ENCODE measurements at places on chromosomes 5 and 9.

- DNase-seq: no peak
Observed at GRCh38 chr5:157870837-157871834, 12.2 kb upstream of the CLINT1 start.

DNA sequence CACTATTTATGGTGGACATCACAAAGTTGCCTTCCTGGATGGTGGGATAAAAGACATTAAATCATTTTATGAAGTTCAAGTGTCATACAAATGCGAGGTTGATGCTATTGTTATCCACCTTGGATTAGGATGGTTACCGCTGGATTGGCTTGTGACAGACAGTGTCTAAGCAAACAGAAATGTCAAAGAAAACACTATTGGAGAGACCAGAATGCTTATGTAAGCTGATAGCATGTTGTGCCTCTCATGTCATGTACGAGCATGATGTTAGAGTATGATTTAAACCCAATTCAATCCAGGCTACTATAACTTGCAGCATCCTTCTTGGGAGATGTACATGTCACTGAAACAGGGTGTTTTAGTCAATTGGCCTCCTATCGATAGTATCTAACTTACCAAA, 178.8 kb upstream of the C9orf72 start:
- no peak for DNase-seq

DNA sequence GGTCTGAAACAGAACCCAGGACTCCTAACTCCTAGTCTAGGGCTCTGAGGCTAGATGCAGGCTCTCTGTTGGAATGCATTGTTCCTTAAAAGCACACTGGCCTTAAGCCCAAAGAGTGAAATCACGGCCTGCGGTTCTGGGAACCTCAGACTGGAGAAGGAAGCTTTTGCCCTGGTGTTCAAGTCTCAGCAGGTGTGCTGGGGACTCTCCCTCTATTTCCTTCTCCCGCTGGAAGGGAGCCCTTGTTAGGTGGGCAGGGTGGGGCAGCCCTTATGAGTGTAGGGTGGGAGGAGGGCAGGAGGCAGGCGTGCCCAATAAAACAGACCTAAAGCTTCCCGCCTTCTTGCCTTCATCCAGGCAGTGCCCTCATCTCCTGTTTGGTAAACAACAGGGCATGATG, 1.8 kb upstream of the PPARGC1B start:
- no peak for DNase-seq

GRCh38 chr9:8555762-8556500, 756.4 kb upstream of the DMAC1 start:
- no peak for DNase-seq

DNA sequence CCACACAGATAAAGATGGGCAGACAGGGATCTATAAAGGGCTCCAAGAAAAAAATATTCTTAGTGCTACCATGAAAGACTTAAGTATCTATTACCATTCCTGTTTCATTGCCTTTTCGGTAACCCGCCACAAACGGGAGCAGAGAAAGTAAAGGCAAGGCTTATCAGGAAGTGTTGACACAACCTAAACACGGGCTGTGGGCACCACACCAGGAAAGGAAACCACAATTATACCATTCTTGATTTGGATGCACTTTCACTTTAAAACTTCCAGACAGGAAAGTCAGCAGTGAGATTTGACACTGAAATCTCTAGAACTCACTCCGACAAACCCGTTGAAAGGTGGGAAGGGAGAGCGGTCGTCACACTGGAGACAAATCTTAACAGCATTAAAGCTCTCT, 6.5 kb downstream of the TLE1 start:
- no peak for DNase-seq

DNA sequence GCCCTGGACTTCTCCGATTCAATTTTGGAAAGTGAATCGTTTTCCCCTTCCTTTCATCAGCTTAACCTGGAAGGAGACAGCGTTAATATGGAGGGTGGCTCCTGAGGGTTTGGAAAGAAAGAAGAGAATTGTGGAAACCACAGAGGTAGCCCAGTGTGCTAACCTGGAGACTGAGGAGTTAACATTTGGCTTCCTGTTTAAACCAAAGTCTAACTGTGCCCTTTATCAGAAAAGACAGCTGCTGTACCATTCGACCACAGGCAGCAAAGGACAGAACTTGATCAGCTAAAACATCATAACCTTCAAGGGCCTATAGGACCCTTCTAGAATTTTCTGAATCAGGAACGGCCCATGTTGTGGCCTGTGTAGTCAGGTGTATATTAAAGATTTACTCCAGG, 735 bp downstream of the IDNK start:
- peak; percentile 6 for DNase-seq

- DNase-seq: no peak
Observed at GRCh38 chr5:6759401-6759800, 46.2 kb downstream of the TENT4A start.

DNA sequence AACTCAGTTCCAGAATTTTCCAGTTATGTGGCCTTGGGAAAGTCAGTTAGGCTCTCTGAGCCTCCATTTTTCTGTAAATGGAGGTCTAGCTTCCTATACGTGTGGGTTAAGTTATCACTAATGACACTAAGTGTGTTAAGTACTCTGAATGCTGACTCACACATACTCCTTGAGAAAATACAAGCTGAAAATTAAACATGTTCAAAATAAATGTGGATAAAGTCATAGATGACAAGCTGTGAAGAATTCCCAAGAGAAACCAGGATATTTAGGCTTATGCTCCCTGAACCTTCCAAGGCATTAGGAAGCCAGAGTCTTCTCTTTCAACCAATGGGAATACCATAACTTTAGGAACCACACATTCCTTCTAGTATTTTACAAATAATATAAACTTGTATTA, 58.1 kb downstream of the ABCA1 start:
- no peak for DNase-seq

DNA sequence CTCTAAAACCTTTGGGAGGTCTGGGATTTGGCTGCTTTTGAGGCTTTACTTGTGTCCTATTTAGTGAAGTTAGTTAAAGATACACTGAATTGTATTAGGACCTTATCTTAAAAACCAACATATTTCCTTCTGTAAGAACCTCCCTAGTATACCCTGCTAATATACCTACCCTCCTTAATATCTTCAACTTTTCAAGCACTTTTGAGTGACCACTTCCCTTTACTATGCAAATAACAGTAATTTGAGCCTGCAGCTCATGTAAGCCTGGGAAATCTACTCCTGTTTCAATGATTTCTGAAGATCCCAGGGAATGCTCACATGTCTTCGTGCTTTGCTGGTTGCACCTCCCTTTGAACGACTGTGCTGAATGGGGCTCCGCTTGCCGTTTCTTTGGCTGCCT, 358.5 kb downstream of the YTHDC2 start:
- DNase-seq: no peak

- no peak for DNase-seq
Observed at GRCh38 chr9:77802515-77803293, 154.6 kb upstream of the GNA14 start.

DNA sequence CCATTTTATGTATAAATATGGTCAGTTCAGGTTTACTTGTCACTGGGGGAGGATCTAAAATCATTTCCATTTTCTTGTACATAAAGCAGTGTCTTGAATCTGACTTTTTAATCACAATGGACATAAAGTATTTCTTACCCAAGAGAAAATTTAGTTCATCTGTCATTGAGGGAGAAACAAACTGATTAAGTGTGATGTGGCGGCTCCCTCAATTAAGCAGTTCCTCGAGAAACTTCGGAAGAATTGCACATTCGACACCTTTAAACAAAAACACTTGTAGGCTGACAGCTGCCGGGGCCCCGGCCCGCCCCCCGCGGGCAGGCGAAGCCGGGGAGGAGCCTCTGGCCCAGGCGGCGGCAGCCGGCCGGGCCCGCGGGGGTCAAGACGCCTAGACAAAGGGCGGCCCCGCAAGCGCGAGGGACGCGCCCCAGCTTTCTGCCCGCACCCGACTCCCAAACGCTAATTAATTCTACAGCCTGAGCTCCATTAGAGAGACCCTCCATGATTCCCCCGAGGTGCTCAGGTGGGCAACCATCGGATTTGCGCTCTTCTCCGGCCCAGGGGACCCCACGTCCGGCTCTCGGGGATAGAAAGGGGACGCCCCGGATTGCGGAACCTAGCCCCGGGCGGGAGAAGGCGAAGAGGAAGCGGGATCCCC, 750 bp downstream of the TRIM36 start:
- DNase-seq: no peak

- DNase-seq: no peak
Observed at GRCh38 chr5:143733665-143734455, 78.1 kb upstream of the HMHB1 start.

- no peak for DNase-seq
Observed at GRCh38 chr9:136339173-136339957, 12.0 kb downstream of the GPSM1 start.

DNA sequence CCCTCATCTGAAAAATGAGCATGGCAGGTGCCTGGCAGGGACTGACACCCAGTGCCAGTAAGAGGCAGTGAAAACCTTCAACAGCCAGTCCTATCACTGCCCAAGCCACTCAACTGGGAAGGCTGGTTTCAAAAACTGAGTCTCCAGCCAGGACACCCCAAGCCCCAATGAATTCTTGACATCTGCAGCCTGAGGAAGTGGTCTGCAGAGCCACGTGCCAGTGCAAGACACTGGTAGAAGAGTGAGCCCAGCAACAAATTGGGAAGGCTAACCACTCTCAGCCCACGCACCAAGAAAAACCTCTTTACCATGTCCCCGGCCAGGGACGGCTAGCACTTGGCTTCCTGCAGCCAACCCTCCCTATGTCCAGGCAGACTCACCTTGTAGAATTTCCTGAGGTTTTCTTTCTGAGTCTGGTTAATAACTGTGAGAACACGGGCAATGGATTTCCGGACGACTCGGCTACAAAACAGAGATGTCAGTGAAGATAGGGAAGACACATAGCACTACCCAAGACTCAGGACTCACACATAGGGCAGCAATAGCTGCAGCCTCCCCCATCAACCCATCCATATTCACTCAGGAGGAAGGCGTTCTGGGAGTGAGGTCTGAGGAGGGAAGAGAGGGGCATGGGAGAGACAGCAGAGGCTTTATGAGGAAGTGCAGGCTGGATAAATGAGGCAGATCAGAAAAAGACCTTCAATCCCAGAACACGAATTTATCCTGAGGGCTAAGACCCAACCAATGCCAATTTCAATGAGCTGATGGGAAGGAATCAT, 1.8 kb downstream of the RPL35 start:
- no peak for DNase-seq

- no peak for DNase-seq
Observed at GRCh38 chr9:72119853-72120252, 29.4 kb upstream of the GDA start.

GRCh38 chr5:163712011-163712410, 206.6 kb downstream of the MAT2B start:
- no peak for DNase-seq

DNA sequence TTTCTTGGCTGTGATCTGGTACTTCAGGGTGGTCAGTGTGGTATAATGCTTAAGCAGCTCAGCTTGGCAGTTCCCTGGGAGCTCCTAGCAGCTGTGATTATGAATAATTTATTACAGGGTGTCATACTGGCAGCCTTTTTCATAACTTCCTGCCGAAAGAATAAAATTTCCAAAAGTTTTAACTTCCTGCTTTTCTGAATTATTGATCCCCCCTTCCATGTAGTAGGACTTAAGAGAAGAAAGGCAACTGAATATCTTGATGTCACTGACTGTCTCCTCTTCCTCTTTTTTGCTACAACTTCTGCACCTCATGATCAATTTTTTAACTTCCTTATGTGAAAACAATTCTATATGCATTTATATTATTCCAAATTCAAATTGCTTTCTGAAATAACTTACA, 74.3 kb upstream of the SPEF2 start:
- no peak for DNase-seq

DNA sequence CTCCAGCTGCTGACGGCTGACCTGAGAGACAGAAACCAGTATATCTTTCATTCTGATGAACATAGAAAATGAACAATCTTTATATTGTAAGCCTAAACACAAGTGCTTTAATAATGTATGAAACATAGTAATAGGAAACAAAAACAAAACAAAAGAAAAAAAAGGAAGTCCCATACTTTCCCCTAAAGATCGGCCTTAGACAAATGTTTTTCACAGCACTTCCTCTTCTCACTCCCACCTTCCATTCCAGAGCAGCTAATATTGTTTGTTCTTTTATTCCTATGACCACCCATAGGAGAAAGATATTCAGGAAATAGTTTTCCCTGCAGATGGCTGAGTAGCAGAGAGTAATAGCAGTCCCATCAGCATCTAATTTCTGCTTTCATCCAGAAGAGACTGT, 194.4 kb upstream of the SLC27A6 start:
- DNase-seq: no peak

DNA sequence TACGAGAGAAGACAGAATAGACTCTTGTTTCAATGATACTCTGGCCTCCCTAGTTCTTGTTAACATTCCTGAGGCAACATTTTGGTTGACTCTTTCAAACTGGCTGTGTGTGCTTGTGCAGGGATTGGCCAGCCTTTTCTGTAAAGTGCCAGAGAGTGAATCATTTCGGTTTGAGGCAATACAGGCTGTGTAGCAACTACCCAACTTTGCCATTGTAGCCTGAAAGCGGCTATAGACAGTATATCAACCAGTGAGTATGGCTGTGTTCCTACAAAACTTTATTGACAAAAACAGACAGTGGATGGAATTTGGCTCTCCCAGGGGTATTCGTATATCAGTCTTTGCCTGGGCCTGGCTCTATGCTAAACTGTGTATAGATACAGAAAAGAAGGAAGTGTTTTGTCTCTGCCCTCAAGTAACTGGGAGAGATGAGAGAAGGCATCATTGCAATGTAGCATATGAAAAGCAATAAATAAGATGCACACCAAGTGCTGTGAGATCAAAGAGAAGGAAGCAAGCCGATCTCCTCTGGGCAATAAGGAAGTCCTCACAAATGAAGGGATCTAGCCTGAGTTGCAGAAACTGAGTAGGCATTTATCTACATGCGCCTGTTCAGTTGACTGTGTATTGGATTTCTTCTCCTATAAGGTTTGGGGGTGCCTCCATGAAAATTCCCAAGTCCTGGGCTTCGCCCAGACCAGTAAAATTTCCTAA, 568.0 kb upstream of the KLF4 start:
- no peak for DNase-seq

GRCh38 chr9:7974335-7974960, 174.9 kb upstream of the DMAC1 start:
- peak; percentile 17 for DNase-seq

GRCh38 chr5:17302106-17302505, 84.7 kb downstream of the BASP1 start:
- no peak for DNase-seq

DNA sequence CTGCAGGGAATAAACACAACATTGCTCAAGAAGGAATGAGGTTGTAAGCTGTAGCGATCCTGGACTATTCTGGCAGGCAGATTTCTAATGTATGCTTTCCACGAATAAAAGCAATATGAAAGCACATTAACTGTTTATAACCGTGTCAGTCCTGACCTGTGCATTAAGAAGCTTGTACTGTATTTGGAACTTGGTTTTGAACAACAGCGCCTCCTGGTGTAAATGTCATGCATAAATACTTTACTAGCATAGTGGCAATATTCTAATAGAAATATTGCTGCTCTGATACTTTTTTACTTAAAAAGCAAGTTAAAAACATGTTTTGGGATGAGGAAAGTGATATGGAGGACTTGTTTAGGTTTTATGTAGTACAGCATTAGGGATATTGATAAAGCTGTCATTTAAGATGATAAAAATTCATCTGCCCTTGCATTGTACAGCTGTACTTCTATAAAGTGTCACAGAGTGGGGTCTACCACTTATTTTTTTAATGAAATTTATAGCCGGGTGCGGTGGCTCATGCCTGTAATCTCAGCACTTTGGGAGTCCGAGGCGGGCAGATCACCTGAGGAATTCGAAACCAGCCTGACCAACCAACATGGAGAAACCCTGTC, 70.7 kb upstream of the GNE start:
- peak; percentile 58 for DNase-seq

All from CD4-positive, alpha-beta T cell treated with Interleukin-6 at 100 ng/mL for 8 hours (primary cell).